ENCODE measurements at places on chromosomes 2 and 18.

GRCh38 chr2:143675021-143675420, 545.8 kb downstream of the ARHGAP15 start:
- DNase-seq = no peak

GRCh38 chr2:44938287-44939105, 3.0 kb upstream of the SIX3 start:
- DNase-seq = no peak

DNA sequence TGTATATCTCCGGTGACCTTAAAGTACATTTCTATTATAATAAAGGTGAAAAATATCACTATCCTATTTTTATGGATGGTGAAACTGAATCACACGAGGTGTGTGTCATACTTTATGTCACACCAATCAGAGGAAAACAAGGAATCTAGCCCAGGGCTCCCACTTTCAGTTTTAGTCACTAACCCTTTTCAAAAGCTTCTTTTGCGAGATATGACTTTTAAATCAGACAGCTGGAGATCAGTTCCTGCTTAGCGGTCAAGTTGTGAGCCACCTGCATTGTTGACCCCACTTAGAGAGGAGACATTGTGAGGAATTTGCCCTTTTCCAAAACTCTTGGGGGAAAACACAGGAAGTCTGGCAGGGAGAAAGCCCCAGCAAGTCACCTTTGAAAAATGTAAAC, 70.5 kb downstream of the CPS1 start:
- DNase-seq = peak; percentile 30

- no peak for DNase-seq
Measured at GRCh38 chr2:186950694-186951093, 101.7 kb upstream of the ZSWIM2 start.

DNA sequence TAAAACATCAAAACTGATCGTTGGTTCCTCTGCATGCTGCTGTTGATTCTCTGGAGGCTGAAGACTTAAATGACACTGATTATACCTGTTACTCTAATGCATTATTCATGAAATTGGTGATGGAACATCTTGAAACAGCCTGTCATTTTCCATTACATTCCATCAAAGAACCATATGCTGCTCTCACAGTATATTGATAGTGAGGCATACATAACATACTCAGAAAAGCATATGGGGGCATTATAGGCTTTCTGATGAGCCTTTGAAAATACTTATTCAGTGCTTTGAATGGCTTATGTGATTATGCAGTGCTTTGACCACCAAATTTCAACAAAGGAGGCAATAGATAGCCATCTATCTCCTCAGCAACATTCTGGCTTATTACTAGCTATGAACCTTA, 392.1 kb downstream of the CDH19 start:
- no peak for DNase-seq

- DNase-seq = peak; percentile 10
Measured at GRCh38 chr18:73980289-73980979, 167.2 kb downstream of the FBXO15 start.

DNA sequence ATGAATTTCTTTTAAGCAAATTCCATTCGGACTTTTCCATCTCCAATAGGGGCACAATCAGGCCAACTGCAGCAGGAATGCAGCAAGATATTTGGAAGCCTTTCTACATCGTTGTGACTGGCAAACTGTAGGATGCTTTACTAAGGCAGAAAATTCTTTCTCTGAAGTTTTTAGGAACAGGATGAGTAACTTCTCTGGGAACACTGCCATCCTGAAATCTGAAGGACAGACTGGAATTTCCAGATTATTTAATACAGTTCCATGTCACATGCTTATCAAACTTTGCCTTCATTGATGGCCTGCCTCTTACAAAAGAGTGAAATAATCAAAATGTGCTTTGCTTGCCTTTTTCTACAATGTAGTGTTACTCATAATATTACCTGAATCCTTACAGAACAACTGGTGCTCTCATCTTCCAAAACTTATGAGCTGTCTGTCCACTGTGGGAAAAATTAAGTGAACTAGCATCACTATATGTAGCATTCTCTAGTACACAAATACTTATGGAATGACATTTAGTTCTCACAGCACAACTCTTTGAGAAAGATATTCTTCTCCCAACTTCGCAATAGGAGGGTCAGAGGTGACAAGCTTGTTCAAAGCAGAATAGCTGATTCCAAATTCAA, 32.0 kb upstream of the MAP2 start:
- no peak for DNase-seq

GRCh38 chr2:73931531-73932500, 5.1 kb downstream of the DGUOK start:
- no peak for DNase-seq

GRCh38 chr2:46114996-46115395, 182.2 kb upstream of the EPAS1 start:
- no peak for DNase-seq

DNA sequence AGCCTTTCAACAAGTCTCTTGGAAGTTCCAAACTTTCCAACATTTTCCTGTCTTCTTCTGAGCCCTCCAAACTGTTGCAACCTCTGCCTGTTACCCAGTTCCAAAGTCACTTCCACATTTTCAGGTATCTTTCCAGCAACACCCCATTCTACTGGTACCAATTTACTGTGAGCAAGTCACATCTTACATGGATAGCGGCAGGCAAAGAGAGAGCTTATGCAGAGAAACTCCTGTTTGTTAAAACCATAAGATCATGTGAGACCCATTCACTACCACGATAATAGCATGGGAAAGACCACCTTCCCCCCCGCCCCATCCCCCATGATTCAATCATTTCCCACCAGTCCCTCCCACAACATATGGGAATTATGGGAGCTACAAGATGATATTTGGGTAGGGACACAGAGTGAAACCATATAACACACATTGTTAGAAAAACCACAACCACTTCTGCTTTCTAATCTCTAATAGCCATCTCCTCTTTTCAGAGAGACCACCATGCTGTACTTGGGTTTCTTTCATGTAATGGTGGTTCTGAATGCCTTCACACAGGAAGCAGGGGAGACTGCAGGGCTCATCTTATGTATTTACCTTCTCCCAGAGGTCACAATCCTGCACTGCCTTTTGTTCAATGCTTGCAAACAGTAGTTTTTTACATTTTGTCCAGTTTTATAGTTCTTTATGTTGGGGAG, 46.0 kb upstream of the CALCRL start:
- DNase-seq = peak; percentile 32

GRCh38 chr18:55264108-55264507, 304.8 kb upstream of the CCDC68 start:
- peak; percentile 14 for DNase-seq

GRCh38 chr2:40752796-40753195, 300.9 kb upstream of the SLC8A1 start:
- no peak for DNase-seq

GRCh38 chr2:158666969-158667368, 128.1 kb upstream of the DAPL1 start:
- no peak for DNase-seq
